Naive thymus-derived CD8-positive, alpha-beta T cell (primary cell): ENCODE measurements at places on chromosomes 11 and 22.

DNA sequence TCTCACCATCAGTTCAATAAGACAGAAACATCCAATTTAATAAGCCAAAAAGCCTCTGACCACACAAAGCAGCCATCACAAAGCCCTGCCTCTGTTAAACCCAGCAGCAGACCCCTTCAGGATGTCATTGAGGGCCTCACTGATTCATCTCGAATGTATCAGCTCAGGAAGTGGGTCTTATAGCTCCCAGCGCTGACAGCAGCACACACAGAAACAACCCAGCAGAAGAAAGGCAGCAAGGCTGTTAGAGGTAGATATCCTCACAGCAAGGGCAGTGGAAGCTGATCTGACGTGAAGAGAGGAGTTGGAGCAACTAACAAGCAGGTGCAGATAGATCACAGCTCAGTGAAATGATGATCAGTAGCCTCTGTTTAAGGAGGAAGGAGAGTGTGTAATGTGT, 86.2 kb upstream of the NCAM1 start:
- no peak for DNase-seq

DNA sequence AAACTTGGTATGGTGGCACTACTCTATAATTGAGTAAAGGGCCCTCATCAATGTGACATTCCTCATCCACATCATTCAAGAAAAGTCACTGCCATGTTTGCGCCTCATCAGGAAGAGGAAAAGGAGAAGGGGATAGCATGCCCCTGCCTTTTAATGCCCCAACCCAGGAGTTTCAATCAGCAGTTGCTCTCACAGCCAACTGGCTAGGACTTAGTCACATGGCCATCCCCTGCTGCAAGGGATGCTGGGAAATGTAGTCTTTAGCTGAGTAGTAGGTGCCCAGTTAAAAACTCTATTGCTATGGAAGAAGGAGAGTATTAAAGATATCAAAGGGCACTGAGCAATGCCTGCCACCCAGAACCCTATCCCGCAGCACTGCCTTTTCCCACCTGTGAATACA, 10.9 kb upstream of the CCND1 start:
- no peak for DNase-seq

GRCh38 chr11:109062445-109062844, 359.5 kb upstream of the C11orf87 start:
- no peak for DNase-seq

DNA sequence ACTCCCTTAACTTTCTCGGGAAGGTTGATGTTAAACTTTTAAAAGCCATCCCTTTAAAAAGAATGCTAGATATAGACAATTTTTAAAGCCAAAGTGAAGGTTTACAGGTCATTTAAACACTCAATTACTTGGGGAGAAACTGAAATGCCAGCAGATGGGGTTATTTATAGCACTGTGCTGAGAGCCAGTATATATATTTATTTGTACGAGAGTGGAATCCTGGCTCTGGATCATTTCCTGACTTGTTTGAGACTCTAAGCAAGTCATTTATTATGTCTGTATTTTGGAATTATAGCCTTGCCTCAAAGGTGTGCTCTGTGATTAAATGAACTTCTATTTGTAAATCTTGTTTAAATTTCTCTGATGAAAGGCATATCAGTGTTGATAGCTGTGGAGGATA, 6.8 kb upstream of the ZBED5 start:
- no peak for DNase-seq

DNA sequence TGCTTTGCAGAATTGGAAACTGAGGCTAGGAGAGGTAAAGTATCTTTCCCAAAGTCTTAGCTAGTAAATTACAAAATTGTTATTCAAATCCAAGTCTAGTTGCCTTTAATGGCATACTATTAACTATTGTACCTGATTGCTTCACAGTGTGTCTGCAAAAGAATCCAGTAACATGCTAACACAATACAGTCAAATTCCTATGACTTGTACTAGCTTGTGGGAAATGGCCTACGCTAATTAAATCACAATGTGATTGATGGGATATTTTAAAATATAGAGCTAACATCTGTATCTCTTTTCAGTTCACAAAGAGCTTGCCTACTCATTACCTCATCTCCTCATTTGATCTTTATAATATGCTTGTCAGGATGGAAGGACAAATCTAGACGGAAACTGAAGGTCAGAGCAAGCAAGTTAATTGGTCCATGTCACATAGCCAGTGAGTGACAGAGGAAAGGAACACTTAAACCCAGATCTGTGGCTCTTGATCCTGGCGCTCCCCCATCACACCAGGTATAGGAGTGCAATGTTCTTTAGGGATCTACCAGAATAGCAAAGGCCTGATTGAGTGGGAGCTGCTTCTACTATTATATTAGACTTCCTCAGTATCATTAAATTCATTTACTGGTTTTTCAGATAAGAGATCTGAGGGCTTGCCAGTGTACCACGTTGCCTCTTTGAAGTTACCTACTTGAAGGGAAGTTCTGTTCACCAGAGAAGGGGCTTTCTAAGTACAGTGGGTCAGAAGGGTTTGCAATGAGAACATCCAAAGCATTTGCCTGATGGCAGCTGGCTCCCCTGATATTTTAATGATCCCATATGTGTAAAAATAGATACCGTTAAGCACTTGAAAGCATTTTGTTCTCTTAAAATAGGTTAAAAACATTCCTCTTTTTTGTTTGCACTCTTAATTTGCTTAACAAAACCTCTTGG, 213.6 kb upstream of the SESN3 start:
- no peak for DNase-seq
